ENCODE measurements at places on chromosomes 7 and 10.

DNA sequence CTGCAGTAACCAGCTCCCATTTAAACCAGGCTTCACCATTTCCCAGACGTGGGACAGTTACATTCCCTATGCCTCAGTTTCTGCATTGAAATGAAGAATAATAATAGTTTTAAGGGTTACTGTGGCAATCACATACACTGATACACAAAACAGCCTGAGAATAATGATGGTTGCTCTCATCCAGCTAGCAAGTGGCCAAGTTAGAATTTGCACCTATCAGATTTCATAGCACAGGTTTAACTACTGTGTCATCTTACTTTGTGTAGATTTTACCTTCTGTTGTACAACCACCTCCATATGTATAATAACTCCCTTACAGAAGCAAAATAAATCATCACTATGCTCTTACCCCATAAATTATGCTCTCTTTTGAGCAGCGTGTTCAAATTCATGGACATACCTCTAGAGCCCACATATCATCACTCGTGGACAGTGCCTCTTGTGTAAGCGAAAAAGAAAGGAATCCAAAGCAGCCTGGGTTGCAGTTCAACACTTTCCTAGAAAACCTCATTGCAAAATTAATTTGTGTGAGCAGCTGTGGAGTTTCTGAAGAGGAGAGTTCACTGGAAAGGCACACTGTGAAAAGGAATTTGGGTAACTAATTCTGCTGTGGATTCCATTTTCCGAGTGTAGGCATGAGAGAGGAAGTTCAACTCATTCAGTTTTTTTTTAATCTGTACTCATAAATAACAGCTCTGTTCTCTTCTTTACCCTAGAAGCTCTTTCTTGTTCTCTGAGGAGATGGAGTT lies 492.5 kb downstream of the ARL4A start:
- no peak for DNase-seq

DNA sequence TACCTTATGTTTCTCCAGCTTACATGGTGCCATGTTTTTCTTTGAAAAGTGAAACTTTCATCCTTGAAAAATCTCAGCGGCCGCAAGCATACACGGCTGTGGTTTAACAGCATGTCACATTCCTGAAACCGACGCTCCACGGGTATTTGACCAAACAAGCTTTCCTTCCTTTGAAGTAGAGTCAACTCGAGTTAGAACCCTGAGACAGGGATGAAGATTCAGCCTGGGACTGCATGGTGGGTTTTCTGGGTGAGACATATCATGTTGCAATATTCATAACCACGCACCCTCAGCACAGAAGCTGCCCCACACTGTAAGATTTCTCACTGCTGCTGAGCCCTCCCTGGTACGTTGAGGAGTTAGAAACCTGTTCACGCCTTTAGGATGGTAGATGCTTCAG lies 8.1 kb downstream of the CYP26A1 start:
- DNase-seq, result no peak

DNA sequence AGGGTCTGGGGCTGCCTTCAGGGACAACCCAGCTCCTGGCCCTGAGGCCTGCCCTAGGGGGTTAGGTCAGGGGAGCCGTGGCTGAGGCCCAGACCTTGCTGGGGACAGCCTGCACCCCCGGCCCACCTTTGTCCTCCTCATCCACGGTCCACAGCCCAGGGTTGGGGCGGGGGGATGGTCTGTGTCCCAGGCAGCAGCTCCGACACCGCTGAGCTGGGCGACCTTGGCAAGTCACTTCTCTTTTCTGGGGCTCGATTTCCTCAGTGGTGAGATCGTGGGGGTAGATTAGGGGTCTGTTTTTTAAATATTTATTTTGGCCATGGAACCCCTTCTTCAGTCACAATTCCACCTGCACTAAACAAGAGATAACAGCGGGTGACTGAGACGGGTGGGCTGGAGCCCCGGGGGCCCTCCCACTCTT lies 30.9 kb downstream of the DNAJB12 start:
- no peak for DNase-seq

GRCh38 chr10:35448687-35449662 lies 112.7 kb downstream of the CCNY start:
- DNase-seq, result no peak

DNA sequence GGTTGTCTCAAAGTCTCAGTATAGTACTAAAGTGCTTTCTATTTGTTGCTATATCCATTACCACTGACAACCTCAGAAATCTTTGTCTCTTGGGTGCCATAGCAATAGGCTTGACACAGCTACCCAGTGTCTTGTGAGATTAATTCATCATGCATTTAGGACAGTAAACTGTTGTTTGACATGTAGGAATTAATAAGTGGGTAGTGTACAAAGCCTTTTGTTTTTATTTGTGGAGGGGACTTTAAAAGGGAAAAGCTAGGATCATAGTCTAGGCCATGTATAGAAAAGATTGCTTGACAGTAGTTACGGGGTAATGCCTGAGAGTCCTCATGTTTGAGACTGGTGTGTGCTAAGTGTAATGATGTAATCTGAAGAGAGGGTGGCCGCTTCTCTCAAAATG lies 102.6 kb upstream of the AGR3 start:
- no peak for DNase-seq

- DNase-seq, result no peak
Measured at GRCh38 chr7:97016381-97017191, 8.0 kb downstream of the DLX5 start.

- DNase-seq, result no peak
Measured at GRCh38 chr7:37534893-37535610, 86.4 kb upstream of the ELMO1 start.

DNA sequence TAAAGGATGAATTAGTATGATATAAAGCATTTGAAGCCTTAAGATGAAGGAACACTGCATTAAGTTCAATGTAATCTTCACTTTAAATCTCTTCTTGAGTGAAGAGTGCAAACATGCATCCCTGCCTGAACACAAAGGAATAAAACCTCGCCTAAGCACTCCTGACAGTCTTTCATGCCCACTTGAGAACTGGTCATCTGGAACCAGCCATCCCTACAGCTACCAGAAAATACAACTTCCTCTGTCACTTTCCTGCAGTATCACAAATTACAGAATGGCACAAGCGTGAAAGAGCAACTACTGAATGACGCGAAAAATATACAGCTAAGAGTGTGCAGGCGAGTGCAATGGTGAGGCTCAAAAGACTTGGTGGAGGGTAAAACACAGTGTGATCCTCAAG lies 1079.9 kb downstream of the CNTNAP2 start:
- no peak for DNase-seq

DNA sequence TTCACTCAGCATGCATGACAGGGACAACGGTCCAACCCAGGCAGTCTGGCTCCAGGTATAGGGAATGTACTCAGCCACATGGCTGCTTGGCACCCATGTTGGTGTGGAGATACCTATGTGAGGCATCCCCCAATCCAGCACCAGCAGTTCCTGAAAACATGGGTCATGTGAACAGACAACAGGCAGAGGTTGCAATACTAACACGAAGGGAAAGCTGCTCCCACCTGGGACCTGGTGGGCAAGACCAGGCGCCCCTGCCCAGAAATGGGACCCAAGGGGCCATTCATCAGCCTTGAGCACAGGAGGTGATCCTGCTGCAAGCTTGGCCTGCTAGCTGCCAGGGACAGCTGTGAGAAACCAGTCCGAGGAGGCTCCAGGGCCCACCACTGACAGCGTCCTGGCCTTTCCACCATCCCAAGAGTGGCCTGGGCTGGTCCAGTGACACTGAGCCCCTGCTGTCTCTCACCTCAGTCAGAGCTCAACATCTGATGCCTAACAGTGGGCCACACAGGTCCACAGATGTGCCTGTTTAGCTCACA lies 142.3 kb downstream of the ARHGAP22 start:
- no peak for DNase-seq

DNA sequence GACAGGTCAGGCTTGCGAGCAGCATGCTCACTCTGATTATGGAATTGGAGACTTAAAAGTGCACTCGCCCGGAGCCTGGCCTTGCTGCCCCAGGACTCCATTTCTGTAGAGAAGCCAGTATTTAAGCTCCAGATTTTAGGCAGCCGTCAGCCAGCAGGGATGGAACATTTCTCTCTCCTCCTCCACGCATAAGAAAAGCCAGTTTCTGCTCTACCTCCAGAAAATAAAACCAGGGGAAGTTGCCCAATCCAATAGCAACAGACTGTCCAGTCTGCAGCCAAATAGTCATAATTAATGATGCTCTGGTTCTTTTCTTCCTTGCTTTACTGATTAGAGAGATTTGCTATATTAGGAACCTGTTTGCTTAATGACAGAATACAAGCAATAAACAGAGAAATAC lies 203.2 kb downstream of the GFRA1 start:
- peak; percentile 29 for DNase-seq

GRCh38 chr7:121279060-121279620 lies 49.7 kb upstream of the WNT16 start:
- DNase-seq, result no peak

- DNase-seq, result no peak
Measured at GRCh38 chr10:113121153-113121552, 171.1 kb downstream of the TCF7L2 start.

- DNase-seq, result no peak
Measured at GRCh38 chr7:149823191-149823630, 15.0 kb upstream of the ZNF862 start.

- DNase-seq, result no peak
Measured at GRCh38 chr7:140624392-140625191, 16.0 kb downstream of the DENND2A start.

DNA sequence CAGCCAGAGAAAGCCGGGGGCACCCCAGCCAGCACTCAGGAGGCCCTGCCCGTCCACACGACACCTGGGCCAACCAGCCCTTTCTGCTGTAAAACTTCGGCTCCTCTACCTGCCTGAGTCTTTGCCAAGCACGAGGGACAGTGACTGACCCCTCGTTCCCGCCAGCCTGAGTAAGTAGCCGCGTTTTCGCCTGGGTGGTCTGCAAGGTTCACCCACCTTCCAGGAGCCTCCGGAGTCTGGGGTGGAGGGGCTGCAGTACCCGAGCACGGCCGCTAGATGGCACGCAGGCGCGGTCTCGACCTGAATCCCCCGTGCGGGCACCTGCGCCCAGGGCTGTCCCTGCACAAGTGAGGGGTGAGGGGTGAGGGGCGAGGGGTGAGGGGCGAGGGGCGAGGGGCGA lies 192.7 kb downstream of the PTPRN2 start:
- no peak for DNase-seq

DNA sequence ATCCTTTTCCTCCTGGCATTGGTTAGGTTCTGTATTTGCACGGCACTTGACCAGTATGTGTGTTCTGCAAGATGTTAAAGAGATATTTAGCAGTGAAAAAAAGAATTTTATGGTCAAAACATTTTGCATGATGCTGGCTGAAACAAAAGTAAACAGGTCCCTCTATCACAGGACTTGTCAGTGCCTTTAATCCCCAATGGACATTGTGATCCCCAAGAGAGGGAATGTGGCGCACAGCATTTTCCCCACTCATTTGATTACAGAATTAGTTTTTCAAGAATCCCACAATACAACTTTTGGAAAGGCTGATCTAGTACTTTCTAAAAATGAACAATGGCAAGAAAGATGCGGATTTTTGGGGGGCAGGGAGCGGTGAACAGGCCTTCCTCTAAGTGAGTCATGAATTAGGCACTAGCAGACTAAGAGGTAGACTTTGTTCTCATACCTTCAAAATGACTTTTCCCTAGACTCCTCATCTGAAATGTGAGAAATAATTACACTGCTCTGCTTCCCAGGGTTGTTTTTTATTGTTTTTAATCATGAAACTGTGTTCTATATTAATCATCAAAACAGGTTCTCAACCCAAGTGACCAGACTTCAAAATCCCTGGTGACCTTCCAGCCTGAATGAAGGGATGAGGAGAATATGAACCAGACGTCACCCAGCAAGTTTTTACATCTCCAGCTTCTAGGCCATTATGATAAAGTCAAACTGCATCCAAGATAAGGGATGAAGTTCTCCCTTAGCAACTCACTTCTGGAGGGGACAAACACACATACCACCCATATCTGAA lies 8.6 kb downstream of the FBXW4 start:
- no peak for DNase-seq

GRCh38 chr10:59606551-59606961 lies 103.1 kb downstream of the SLC16A9 start:
- no peak for DNase-seq

DNA sequence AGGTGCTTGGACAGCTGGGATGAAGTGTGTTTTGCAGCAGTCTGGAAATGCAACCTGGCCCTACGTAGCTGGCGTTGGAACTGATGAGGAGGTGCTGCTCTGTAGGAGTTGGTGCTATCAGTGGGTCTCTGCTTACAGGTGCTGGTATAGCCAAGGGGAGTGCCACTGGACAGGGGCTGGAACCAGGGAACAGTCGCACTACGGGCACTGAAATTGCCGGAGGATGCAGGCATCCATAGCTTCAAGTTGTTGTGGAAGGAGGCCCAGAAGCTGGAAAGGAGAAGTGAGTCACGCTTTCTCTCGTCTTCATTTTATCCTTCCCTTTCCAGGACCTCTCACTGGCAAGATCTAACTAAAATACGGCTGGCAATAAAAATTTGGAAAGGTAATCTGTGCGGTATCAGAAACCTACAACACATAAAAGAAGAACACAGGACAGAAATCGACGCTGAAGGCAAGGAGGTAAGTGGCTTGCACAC lies 25.8 kb downstream of the MACC1 start:
- DNase-seq, result no peak

GRCh38 chr10:110169586-110169985 lies 37.8 kb upstream of the MXI1 start:
- DNase-seq, result no peak

- DNase-seq, result no peak
Measured at GRCh38 chr10:78248651-78249464, 215.2 kb downstream of the RPS24 start.

- peak; percentile 83 for DNase-seq
Measured at GRCh38 chr10:70932392-70933196, 44.2 kb upstream of the PCBD1 start.

DNA sequence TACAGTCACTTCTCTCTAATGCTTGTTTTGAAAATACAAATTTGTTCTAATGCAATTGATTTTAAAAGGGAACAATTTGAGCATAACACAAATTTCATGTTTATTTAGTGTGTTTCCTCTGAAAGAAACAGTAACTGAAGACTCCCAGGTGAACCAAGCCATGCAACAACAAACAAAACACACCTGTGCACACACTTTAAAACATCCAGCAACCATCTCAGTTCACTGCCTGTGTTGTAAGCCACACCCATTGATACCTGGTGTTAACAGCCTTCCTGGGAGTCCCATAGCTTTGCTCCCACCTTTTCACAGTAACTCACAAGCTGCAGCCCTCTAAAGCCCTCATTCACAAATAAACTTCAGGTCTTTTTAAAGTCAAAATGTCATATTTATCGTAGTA lies 89.3 kb downstream of the DOCK4 start:
- no peak for DNase-seq

DNA sequence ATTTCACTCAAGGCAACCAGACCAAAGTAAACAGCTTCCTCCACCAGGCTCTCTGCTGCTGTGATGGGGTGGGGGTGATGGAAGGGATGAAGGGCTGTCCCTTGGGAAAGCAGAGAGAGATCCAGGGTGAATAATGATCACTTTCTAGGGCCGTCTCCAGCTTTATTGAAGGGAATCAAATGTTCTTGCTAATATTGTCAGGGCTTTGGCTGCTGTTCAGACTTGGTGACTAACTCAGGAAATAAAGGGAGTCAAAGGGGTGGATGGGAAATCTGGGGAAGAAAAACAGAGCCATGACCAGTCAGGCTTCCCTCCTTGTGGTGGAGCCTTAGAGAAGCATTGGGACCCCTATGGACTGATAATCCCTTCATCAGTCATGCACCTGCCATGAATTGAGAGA lies 196.2 kb upstream of the AGK start:
- no peak for DNase-seq

All from urinary bladder (tissue), 4 donors.